ENCODE measurements at places on chromosomes 3 and 15.

DNA sequence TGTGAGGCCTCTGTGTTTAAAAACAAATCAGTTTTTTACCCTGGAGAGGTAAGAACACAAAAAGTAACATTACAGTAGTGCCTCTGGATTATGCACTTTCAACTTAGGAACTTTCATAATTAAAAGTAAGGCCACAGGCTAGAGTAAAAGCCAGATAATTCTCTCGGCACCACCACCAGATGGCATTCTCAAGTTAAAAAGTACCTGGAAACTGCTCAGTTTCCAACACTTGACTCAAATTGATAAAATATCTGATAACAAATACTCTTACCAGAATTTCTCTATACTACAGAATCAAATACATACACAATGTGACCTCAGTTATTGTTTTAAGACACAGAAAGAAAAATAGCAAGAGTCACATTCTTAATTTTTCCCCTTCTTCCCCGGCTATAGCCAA, 19.9 kb downstream of the SPICE1 start:
- peak; percentile 45 for DNase-seq

GRCh38 chr3:153567556-153567955, 405.5 kb downstream of the RAP2B start:
- DNase-seq = no peak

- DNase-seq = peak; percentile 72
Observed at GRCh38 chr3:120688121-120688520, 6.1 kb upstream of the HGD start.

DNA sequence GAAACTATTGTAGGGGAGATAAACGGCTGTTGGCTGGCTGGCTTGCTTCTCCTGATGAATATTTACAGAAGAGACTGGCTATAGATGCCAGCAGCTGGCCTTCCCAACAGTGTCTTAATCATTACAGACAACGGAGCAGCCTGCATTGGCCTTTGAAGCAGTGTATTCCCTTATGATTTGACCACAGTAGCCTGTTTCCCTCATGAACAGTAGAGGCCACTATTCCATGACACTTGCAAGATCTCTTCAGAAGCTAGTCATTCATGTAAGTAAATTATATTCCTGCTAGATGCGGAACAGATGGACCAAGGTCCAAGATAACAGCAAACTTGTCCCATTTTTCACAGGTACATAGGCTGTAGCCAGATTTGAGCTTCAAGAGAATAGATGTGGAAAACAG, 47.3 kb downstream of the TMCO5A start:
- peak; percentile 26 for DNase-seq

DNA sequence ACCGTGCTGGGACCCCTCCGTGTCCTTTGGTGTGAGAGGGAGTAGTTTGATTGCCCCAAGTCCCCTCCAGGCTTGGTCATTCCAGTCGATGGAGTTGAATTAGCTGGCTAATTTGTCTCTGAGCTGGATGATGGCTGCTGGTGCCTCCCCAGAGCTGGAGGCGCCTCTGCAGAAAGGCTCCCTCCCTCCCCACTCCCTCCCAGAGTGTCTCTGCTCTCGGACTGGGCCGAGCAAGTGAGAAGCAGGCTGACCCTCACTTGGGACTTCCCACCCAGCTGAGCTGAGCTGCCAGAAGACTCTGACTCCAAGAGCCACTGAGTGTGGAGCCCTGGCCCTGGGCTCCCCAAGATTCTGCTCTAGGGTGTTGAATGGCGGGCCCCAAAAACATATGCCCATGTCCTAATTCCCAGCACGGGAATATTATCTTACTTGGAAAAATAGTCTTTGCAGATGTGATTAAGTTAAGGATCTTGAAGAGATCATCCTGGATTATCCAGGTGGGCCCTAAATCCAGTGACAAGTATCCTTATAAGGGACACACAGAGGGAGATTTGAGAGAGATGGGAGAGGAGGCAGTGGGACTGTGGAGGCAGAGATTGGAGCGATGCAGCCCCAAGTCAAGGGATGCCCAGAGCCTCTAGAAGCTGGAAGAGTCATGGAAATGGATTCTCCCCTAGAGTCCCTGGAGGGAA, 60.7 kb upstream of the TLE3 start:
- no peak for DNase-seq

DNA sequence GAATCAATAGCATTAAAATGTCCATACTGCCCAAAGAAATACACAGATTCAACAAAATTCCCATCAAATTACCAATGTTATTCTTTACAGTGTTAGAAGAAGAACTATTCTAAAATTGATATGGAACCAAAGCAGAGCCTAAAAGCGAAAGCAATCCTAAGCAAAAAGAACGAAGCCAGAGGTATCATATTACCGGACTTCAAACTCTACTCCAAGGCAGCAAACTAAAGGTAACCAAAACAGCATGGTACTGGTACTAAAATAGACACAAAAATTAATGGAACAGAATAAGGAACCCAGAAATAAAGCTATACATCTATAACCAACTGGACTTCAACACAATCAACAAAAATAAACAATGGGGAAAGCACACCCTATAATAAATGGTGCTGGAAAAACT, 167.5 kb downstream of the ADAMTS9 start:
- DNase-seq = no peak

GRCh38 chr3:179233043-179233442, 17.9 kb downstream of the KCNMB3 start:
- no peak for DNase-seq

DNA sequence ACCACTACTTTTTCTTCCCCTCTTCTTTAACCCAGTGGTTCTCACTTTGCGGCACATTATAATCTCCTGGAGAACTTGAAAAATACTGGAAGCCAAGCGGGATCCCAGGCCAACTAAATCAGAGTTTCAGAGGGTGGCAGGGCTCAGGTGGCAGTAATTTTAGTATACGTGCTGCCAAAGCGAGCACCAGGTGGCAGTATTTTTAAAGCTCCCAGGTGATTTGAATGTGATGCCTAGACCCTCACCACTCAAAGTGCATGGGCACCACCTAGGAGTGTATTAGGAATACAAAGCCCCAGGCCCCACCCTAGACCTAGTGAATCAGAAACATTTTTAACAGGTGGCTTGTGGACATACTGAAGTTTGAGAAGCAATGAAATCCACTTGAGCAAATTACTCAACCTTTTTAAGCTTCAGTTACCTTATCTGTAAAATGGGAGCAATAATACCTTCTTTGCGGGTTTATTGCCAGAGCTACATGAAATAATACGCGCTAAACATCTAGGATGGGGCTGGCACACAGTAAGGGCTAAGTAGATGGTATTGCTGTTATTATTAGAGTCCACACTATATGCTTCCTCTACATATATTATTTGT, 8.3 kb downstream of the B3GALNT1 start:
- DNase-seq = no peak

- no peak for DNase-seq
Observed at GRCh38 chr3:143535994-143536784, 312.1 kb downstream of the SLC9A9 start.

GRCh38 chr15:63473999-63474809, 30.2 kb upstream of the USP3 start:
- DNase-seq = peak; percentile 84

DNA sequence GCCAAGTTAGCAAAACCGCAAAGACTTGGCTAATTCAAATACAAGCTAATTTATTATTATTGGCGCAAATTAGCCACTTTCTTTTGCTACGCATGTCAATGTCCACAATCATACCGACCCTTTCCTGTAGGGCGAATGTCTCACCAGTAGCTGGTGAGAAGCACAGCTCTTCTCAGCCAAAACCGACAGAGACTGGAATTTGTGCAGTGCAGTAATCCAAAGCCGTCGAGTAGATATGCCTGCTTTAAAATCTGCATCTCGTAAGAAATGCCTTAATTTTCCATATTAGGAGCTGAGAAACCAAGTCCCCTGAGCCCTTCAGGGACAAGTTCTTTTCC, 614 bp upstream of the MINDY2 start:
- peak; percentile 35 for DNase-seq

DNA sequence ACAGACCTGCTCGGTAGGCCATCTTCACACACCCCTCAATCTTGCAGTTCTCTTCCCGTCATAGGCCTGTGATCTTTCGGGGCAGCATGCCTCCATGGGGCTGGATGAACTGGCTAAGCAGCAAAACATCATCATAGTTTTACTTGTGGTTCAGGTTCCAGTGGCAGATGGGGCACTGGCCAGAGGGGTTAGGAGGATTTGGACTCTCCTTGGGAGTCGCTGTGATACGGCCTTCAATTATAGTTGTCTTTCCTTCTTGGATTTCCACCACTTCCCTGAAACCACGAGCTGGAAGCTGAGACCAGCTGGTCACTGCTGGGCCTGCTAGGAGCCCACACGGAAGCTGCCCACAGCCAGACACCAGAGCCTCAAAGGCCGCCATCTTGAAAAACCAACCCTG, 15.7 kb downstream of the ZNF589 start:
- DNase-seq = no peak

DNA sequence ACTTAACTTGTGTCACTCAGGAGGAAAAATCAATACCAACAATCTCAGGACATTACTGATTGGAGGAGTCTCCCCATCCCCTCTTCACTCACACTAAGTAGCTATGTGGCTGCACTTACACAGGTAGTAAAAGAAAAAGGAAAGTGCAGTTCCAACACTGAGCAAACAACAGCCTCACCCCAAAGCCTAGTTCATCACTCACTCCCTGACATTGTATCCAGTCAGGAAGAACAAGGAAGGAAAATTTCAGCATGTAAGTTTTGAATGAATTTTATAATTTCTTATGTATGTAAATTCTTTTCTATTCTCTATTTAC, 273.4 kb downstream of the IGSF11 start:
- no peak for DNase-seq

GRCh38 chr15:40240619-40241221, 1.9 kb downstream of the PAK6 start:
- no peak for DNase-seq

DNA sequence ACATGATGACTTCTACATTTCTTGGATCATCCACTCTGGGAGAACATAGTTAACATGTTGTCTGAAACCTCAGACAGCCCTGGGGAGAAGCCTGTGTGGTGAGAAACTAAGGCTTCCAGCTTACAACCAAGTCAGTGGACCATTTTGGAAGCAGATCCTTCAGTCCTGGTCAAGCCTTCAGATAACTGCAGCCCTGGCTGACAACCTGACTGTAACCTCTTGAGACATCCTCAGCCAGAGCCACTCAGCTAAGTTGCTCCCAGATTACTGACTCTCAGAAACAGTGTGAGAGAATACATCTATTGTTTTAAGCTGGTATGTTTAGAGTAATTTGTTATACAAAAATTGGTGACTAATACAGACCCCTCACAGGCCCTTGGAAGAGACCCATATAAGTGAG, 50.9 kb upstream of the KPNA4 start:
- no peak for DNase-seq

DNA sequence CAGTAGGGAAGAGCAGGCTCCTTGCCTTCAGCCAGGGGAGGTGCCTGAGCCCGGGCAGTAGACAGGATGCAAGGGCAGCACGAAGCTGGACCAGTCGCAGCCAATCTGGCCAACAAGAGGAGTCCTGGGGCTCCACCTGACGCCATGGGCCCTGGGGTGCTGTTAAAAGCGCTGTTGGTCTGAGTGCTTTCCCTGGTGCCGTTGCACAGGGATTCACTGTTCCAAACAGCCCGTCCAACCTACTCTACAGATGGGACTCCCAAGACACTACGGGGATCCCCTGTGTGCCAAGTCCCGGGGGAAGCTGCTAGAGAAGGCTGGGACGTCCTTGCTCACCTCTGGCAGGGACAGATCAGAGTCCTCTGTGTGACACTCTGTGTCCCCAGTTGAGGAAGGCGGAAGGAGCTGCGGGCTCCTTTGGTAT, 632 bp downstream of the CTSH start:
- DNase-seq = peak; percentile 60

DNA sequence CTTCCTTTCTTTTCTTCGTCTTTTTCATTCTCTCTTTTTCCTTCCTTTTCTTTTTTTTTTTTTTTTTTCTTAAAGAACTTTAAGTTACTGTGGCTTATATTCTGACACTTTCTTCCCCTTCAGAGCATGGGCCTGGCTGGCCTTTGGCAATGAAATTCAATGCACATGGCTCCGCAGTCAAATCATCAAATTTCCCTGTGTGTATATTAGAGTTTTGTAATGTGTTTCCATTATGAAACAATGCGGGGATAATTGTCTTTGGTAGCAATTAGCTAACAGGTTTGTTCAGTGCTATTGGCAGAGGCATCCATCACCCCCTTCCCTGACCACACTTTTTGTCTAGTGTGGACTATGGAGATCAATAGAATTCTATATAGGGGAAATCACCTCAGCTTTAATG, 80.5 kb downstream of the CDIN1 start:
- DNase-seq = no peak

DNA sequence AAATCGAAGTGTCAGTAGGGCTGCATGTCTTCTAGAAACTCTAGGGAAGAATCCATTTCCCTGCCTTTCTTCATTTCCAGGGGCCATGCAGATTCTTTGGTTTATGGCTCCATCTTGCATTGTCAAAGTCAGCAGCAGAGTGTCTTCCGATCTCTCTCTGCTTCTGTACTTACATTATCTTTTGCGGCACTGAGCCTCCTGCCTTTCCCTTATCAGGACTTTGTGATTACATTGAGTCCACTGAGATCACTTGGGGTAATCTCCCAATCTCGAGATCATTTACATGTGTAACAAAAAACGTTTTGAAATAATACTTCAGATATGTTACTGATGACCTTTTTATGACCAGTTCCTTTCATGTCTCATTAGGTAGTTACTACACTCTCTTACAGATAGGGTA, 695.9 kb downstream of the NSUN3 start:
- DNase-seq = no peak

- no peak for DNase-seq
Observed at GRCh38 chr3:124346487-124346886, 354.6 kb upstream of the ROPN1 start.

DNA sequence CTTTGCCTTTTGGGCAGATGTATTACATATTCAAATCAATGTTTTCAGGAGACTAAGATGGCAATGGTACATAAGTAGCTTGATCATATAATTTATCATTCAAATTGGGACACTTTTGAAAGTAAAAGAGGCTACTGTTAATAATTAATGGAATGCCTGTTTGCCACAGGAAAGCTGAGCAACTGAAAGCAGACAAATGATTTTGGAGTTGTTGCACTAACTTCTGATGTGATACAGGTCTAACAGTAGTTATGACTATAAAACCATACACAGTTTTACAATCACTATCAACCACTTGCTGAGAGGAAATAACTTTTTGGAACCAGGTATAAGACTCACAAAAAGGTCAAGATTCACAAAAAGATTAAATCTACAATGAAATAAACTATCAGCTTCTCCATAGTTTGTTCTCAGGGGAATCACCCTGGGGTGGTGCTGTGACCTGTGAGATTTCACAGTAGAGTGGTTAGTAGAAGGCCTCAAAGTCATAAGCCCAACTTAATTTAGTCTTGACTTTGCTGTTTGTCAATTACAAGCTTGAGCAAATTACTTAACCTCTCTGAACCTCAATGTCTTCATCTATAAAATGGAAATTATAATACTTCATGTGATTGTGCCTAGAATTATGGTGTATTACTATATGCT, 42.7 kb downstream of the HHLA2 start:
- DNase-seq = no peak

DNA sequence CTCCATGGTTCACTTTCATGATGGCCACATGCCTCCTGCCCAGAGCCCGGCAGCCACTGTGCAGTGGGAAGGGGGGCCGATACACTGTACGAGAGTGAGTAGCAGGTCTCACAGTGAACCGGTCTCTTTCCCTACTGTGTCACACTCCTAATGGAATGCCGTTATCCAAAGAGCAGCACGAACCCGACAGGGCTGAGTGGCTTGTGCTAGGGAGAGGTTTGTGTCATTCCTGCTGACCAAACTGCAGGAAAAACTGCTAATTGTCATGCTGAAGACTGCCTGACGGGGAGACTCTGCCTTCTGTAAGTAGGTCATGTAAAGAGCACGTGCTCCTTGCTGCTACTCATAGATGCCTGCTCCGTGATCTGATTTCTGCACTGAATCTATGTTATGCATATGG, 105.1 kb downstream of the ARPP21 start:
- no peak for DNase-seq
